ENCODE measurements at places on chromosomes 12 and 14.
A peak's percentile ranks its signal among the peaks of the same experiment; 100 is the strongest.

GRCh38 chr12:27841392-27841882, 61.4 kb upstream of the MANSC4 start:
- DNase-seq: no peak

GRCh38 chr12:101845137-101845711, 14.5 kb upstream of the GNPTAB start:
- DNase-seq: no peak

DNA sequence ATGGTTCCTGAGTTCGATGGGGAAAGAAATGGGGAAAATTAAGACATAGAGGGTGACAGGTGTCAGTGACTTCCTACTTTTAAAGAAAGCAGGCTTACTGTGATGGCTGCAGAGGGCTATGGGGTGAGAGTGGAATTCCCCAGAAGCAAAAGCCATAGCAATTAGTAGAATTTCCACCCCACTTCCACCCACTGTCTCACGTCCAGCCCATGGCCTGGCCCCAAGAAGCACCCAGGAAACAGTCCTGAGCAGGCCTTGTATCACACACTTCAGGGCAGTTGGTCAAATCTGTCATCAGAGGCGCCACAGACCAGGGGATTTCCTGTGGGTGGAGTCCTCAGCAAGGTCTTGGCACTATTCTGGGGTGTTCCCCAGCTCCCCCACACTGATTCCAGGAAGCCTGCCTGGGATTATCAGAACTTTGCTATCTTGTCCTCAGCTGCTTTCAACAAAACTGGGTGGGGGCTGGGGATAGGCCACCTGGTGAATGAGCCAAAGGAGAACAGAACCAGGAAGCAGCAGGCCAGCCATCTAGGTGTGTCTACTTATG, 120.1 kb upstream of the CCND2 start:
- no peak for DNase-seq

GRCh38 chr12:87603727-87604126, 425.5 kb downstream of the C12orf50 start:
- no peak for DNase-seq

DNA sequence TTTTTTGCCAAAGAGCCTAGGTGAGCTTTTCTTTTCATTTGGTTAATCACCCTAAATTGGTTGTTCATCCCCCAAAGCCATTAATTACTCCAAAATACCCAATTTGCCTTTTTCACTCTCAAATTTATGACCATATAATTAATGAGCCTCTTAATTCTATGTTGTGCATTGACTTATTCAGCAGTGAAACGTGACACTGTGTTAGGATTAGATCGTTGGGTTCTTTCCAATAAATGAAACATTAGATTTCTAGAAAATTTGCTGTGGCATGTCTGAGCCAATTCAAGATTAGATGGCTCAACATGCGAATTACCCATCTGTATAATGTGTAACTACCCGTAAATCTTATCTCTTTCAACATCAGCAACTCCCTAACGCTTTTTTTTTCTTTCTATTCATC, 273.4 kb downstream of the BMP4 start:
- no peak for DNase-seq

DNA sequence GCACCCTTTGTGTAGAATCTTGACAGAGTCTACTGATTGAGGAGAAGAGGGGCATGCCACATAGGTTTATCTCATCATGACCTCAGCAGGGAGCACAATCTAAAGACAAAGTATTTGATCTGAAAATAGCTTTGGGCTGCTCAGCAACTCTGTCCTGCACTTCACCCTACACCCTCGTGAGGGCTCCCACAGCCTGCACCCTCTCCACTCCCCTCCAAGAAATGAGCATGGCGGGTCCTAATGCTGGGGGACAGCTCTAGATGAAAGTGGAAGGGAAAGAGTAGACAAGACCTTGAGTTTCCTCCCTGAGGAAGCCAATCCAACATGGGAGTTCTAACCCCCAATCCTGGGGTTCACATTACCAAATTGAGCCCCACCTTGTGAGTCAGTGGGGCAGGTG, 10.7 kb upstream of the KRT5 start:
- no peak for DNase-seq

DNA sequence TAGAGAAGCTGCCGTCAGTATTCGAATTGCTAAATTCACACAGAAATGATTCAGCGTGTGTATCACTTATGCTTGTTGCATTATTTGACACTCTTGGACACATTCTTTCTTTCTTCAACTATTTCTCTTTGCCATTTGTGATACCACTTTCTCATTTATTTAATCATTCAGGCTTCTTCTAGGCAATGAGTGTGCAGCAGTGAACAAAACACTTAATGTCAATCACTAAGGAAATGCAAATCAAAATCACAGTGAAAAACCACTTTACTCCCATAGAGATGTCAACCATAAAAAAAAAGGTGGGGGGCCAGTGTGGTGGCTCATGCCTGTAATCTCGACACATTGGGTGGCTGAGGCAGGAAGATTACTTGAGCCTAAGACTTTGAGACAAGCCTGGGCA, 214.6 kb downstream of the FLRT2 start:
- no peak for DNase-seq

DNA sequence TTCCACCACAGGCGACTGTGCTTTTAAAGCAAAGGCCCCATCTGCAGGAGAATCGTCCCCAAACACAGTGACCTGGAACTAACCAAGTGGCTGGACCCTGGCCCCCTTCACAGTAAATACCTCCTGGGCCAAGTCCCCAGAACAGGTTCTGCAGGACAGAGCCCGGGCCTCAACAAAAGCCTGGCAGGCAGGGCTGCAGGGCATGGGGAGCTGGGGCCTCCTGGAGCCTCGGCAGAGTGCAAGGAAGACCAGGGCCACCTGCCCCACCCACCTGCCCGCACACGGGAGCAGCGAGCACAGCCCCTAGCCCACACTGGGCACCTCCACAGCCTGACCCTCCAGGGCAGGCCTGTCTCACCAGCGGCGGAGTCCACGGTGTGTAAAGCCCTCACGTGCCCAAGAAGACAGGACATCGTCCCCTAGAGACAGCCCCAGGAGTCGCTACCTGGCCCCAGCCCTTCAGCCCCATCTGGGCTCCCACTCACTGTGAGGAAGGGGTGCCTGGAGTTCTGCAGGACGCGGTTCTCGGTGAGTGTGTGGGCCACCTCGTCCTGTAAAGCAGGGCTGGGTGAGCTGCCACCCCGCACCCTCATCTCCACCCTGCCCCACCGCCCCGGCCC, 21.0 kb downstream of the AKT1 start:
- no peak for DNase-seq

DNA sequence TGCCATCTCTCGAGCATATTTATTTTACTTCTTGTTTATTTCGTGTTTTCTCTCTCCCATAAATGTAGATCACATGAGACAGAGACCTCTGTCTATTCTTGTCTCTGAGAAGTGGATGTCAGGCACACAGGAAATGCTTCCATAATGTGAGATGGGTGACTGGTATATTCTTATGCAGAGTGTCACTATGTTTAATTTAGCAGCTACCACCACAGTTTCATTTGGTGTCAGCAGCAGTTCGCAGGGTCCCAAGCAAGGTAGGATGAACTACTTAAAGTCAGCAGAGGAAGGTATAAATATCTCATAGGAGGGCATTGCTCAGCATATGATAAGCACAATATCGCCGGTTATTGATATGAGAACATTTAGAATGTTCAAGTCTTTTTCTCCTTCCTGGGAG, 180.9 kb upstream of the CNTN1 start:
- no peak for DNase-seq

- DNase-seq: no peak
These were observed 223.4 kb downstream of the SPTSSA start for GRCh38 chr14:34238610-34239009.

- no peak for DNase-seq
These were observed 406.9 kb downstream of the TMEM121 start for GRCh38 chr14:105933238-105933637.

DNA sequence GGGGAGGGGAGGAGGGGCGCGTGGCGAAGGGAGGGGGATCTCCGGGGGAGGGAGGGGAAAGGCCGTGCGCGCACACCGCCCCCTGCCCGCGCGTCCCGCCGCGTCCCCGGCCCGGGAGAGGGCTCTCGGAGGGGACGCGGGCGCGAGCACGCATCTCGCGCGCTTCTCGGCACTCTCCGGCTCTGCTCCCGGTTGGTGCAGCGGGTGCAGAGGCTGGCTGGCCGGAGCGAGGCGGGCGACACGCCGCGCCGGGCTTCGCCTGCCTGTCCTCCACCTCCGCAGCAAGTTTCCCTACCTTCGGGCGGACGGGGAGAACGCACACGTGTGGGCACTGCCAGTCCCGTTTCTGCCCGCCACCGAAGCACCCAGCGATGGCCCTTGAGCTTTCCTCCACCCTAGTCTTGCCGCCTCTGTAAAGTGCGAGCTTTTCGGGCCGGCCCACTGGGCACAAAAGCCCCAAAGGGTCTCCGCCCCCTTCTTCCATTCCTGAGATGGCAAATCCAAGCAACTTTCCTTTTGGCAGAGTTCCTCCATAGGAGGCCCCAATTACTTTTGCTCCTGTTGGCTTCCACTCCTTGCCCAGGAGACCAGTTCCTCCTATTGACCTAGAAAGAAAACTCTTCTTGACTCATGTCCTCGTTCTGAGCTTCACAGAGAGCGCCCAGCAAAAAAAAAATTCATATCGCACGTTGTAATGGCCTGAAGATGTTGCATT, 363 bp upstream of the CSAD start:
- peak; percentile 70 for DNase-seq

DNA sequence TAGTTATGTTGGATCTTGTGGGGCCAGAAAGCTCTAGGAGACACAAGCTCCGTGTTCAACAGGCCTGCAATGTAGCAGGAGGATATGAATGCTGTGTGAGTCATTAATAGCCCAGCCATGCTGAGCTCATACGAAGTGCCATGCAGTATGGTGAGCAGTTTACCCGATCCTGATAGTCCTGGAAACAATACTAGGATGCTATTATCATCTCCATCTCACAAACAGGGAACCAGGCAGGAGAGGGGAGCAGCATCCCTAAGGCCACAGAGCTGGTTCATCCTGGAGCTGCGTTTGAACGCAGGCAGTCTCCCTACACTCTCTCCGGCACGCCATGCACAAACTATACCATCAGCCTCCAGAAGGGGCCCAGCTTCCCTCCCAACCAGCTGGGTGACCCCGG, 20.5 kb downstream of the TTC7B start:
- DNase-seq: no peak

DNA sequence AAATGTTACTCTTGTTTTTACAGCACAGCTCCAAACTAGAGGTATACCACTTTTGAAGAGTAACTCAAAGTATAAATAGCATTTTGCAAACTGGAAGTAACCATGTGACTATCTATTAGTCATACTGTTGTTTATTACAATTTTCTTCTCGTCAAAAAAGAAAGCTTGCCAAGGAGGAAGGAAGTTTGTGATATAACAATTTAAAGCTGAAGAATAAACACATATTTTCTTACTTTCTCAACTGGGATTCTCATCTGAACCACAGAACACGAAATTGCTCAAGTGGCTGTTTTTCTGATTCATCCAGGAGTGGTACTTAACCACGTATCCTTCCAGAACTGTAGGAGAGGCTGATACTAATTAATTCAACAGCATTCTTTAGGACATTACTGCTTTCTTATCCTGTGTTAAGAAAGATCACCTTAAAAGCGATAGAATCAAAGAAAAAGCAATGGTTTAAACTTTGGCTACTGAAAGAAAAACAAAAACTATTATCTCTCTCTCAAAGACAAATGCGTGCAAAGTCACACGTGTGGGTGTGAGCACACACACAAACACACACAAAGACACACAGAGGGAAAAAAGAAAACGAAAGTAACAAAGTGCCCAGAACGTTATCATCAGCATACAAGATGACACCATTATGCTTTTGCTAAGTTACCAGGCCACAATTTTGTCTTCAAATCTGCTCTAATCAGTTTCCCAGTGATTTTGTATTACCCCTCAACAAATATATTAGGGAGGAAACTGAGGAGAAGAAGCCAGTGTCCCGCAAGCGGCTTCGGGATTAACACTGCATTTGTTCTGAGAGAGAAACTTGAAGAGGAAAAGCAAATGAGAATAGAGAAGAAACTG, at the start of gene CLEC2B:
Gene CLEC2B (minus strand): TSS at position 48 of the 855 bp plus-strand sequence.
- no peak for DNase-seq

GRCh38 chr12:50579757-50580267, 75.0 kb downstream of the DIP2B start:
- no peak for DNase-seq

DNA sequence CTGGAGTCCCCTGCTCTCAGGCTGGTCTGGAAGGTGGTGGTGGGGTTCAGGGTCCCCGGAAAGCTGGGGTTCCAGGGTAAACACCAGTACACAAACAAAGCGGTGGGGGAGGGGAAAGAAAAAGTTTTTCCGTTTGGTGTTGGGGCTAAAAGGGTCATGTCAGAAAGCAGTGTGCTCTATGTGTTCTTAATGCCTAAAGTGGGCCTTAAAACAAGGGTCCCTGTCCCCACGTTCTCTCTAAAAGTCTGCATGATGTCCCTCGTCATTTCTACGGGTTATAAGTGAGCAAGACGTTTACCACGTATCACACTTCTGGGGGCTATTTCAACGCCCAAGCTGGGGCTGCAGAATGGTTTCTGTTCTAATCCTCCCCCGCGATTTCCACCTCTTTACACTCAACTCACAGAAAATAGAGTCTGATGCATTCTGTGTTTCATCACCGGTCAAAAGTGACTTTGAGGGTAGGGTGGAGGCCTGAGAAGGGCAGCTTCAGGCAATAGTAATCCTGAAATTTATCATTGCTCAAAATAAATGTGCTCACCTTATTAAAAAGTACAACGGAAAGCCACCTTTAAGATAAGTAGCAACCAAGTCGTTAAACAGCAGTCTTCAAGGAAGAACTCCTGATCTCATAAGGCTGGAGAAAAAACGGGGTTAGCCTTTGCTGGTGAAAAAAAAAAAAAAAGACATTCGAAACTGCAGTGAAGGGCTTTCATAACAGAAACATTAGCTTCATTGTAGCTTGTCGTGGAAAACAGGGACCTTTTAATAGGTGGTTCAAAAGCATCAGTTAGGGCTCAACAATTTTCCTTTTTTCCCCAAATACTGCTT, 63.9 kb upstream of the PTGR2 start:
- DNase-seq: no peak

DNA sequence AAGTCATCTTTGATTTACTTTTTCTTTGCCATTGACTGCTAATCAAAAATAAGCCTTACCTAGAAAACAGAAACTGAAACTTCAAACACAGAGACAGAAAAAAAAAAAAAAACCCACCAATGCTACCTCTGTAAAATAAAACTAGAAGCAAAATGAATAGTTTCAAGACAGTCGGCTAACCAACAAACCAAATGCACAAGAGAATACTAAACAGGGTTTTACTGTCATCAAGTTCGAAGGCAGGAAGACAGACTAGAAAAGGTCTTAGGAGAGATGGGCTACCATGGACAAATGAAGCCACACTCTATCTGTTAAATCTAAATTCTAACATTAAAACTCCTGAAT, 59.5 kb downstream of the SEL1L start:
- DNase-seq: no peak

- no peak for DNase-seq
These were observed 1.9 kb downstream of the CACNA2D4 start for GRCh38 chr12:1916371-1917171.

Data from activated T-helper 1 cell treated with anti-CD3 and anti-CD28 coated beads, Interleukin-2, amount 50 U/mL, for 16 hours (primary cell).